ENCODE measurements at places on chromosomes 6 and 20. TPM values are rescaled to one million over a fixed set of nuclear protein-coding genes. Genes with fewer than 3 reads are reported as not detected.

- no peak for DNase-seq
Measured at GRCh38 chr6:90586546-90586835, 381 bp downstream of the MAP3K7 start.

- no peak for DNase-seq
Measured at GRCh38 chr6:70806086-70806485, 138.4 kb downstream of the SMAP1 start.

GRCh38 chr6:32290886-32291450 lies 67.1 kb upstream of the NOTCH4 start:
- peak; percentile 17 for DNase-seq

GRCh38 chr6:11163932-11164331 lies 52.4 kb upstream of the ERVFRD-1 start:
- no peak for DNase-seq

GRCh38 chr6:56953597-56954402 lies 1.1 kb upstream of the BEND6 start:
- DNase-seq, result peak; percentile 18

GRCh38 chr6:128482642-128483041 lies 37.8 kb downstream of the PTPRK start:
- DNase-seq, result peak; percentile 74

HCRTR2 gene
- not detected for total RNA-seq

C20orf144 gene
- under 0.01 TPM for total RNA-seq

SKIC2 gene
- total RNA-seq, result 30.2 TPM
